ENCODE measurements at places on chromosomes 12 and 14.

- DNase-seq: no peak
These were observed 177.6 kb upstream of the LMNTD1 start for GRCh38 chr12:25730489-25731349.

DNA sequence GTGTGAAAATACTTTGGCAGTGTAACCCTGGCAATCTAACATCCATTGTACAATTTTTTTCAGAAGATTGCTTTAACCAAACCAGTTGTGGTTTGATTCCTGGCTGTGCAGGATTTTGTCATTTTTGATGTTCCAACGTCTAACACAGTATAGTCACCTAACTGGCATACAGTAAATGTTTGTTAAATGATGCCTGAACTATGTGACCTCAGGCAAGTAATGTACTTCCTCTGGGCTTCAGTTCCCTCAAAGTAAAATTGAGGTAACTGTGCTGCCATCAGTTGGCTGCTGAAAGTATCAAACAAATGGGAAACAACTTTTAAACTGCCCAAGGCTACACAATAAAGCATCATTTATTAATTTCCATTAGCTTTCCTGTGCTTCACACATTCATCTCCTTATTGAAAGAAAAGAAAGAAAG lies 4.3 kb downstream of the TM7SF3 start:
- DNase-seq: no peak

DNA sequence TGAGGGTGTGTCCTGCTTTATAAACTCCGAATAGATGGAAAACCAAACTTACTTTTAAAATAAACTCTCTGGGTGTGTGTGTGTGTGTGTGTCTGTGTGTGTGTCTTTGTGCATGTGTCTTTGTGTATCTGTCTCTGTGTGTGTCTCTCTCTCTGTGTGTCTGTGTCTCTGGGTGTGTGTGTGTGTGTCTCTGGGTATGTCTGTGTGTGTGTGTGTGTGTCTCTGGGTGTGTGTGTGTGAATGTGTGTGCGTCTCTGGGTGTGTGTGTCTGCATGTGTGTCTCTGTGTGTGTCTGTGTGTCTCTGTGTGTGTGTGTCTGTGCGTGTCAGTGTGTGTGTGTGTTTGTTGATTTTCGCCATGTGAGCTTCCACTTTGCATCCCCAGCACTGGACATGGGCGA lies 9.2 kb downstream of the RAN start:
- no peak for DNase-seq

DNA sequence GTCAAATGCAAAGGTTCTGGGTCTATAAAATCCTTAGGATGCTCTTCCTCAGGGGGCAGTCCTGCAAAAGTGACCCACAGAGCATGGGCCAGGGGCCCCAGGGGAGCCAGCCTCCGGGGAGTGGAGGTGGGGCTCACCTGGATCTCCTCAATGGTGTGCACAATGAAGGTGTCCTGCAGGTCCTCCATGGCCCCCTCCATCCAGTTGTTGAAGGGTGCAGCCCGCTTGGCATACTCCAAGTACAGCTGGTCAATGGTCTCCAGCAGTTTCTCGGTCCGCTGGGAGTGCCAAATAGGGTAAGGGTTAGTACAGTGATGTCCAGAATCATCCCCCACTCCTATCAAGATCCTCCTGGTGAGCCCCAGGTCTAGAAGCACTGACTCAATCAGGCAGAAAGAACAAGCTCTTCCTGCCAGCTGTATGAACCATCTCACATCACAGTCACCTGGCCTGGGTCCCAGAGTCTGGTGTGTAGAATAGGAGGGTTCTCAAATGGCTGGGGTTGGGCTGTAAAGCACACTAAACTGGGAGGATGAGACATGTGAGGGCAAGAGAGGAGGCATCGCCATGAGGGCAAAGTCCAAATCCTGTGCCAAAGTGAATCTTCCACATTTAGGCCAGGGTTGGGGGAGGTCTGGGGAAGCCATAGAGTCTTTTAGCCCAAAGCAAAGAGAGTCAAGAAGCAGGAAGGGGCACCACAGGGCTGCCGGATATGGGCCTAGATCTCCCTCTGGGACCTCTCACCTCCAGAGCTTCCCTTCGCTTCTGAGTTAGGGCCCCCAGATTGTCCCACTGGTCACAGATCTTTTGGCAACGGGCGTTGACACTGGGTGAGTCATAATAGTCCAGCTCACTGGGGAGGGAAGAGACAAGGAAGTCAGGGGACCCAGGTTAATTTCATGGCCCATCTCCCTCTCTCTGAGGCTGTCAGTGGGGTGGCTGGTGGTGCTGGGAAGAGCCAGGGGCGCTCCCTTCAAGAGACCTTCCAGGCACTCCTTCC lies 91.5 kb upstream of the ZFP36L1 start:
- DNase-seq: no peak

GRCh38 chr14:86596024-86596423 lies 1066.1 kb downstream of the FLRT2 start:
- DNase-seq: no peak

GRCh38 chr14:89137526-89138163 lies 279.4 kb downstream of the FOXN3 start:
- DNase-seq: no peak

GRCh38 chr12:112029301-112029700 lies 16.1 kb downstream of the ERP29 start:
- no peak for DNase-seq

- no peak for DNase-seq
These were observed 29.0 kb downstream of the MAGOHB start for GRCh38 chr12:10584415-10584814.

DNA sequence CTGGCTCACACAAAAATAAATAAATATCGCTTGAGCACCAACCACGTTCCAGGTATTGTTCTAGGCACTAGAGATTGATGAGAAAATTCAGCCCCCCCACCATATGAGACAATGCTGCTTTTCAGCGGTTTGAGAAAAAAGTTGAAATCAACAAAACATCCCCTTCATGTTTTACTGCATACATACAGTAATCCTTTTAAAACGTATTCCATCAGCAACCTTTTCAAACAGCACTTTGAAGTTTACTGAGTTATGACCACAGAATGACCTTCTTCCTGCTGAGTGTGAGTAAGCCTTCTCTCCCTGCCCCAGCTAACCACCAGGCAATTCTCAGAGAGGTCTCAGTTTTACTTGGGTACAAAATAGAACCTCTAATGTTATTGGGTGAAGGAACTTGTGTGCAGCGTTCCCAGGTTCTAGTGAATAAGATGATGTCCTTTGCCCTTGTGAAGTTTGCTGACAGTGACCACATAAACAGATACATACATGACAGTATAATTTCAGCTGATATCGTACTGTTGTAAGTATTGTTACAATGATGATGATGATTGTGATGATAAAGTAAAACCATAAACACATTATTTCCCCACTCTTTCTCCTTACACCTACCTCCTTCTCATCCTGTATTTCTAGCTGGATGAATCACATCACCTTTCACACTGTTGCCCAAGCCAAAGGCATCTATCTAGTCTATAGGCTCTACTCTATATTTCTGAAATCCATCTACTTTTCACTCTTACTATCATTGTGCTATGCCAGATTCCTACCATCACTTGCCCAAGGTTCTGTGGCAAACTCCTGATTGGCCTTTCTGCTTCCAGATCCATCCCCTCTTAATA lies 124.4 kb upstream of the KRR1 start:
- DNase-seq: no peak
